ENCODE measurements at places on chromosomes 7 and 10. TPM values are rescaled to one million over a fixed set of nuclear protein-coding genes. Genes with fewer than 3 reads are reported as not detected.

- no peaks in the 10 kb centered on the region for H3K27me3 ChIP-seq
- no peak overlapping the region for H3K4me3 ChIP-seq
- no peak overlapping the region for H3K27ac ChIP-seq
- H3K4me1 ChIP-seq: no peaks in the 10 kb centered on the region
- no peaks in the 10 kb centered on the region for H3K36me3 ChIP-seq
- DNase-seq: no peak
These were observed 165.7 kb downstream of the SORCS3 start for GRCh38 chr10:104806801-104807200.

MYL10 gene
- total RNA-seq: not detected

GRCh38 chr10:109089779-109090178 lies 833.5 kb downstream of the XPNPEP1 start:
- H3K4me3 ChIP-seq: no peak overlapping the region
- H3K36me3 ChIP-seq: no peaks in the 10 kb centered on the region
- DNase-seq: no peak

- H3K27ac ChIP-seq: no peak overlapping the region
- H3K4me1 ChIP-seq: peaks cover 4% of the 10 kb centered on the region
- no peaks in the 10 kb centered on the region for H3K27me3 ChIP-seq
- H3K36me3 ChIP-seq: no peaks in the 10 kb centered on the region
- no peak for DNase-seq
These were observed 118.0 kb downstream of the WDFY4 start for GRCh38 chr10:48802611-48803071.

C10orf105 gene
- total RNA-seq: 0.55 TPM

DKK1 gene
- total RNA-seq: 9.4 TPM

DNA sequence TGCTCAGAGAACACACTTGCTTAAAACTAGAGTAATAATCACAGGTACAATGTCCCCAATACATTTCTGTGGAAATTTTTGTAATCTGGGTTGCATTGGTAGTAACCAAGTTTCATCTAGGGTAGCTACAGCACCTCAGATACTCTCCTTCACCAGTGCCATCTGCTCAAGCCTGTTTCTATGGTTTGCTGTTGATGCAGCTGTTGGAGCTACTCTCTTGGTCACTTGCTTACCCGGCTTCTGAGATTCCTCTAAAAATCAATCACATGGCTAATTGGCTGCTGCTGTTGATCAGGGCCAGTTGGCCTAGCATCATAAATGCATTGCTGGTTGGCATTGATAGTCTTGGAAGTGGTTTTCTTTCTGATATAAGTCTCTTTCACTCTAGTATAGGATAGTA lies 220.8 kb downstream of the BICC1 start:
- H3K4me1 ChIP-seq: no peaks in the 10 kb centered on the region
- H3K4me3 ChIP-seq: no peak overlapping the region
- no peaks in the 10 kb centered on the region for H3K36me3 ChIP-seq
- no peaks in the 10 kb centered on the region for H3K27me3 ChIP-seq
- H3K27ac ChIP-seq: no peak overlapping the region
- no peak for DNase-seq

ZNF467 gene
- total RNA-seq: 19.1 TPM
